ENCODE measurements at places on chromosomes 4 and X.

GRCh38 chr4:185730849-185731608, 81.0 kb downstream of the SORBS2 start:
- DNase-seq, result peak; percentile 72

- no peak for DNase-seq
These were observed 93.3 kb upstream of the SCML1 start for GRCh38 chrX:17644001-17644400.

GRCh38 chr4:163419074-163419473, 54.5 kb downstream of the TKTL2 start:
- DNase-seq, result no peak

GRCh38 chr4:15541941-15542340, 72.3 kb downstream of the CC2D2A start:
- no peak for DNase-seq

GRCh38 chr4:103786014-103786413, 66.2 kb upstream of the TACR3 start:
- peak; percentile 37 for DNase-seq

DNA sequence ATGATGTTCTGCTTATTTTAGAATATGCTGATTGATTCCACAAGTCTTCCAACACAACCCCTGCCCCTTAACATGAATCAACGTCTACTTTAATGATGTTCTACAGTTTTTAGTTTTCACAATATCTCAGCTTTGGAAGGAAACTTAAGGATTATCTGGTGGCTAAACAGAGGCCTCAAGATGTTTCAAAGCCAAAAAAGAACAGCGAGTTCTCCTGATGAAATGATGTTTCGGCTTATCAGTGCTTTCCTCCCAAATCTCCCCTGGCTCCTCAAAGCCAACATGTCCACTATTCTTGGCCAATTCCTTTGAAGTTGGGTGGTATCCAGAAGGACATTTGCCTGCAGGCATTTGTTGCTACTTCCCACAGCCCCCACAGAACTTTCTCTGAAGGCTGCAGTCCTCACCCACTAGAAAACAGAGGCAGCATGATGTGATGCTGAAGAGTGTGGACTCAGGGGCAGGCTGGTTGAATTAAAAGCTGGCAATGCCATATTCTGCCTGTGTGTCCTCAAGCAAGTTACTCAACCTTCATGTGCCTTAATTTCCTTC, 87.3 kb downstream of the ADGRG4 start:
- DNase-seq, result no peak

DNA sequence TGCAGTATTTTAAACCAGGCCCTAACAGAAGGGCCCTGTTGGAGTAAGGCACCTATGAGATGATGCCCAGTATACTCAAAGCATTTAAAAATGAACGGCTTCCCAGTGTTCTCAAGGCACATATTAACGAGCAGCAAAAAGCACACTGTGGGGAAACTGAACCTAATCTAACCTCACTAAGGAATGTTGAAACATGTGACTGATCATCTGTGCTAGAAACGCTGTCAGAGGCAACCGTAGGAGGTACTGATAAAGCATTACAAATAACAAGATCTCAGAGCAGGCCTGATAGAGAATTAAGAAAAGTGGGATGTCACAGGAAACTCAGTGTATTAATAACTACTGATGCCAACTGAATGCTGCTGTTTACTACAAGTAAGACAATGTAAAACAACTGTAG, 24.0 kb downstream of the ASB9 start:
- DNase-seq, result no peak

GRCh38 chr4:46649390-46649789, 259.5 kb upstream of the GABRA2 start:
- DNase-seq, result no peak

DNA sequence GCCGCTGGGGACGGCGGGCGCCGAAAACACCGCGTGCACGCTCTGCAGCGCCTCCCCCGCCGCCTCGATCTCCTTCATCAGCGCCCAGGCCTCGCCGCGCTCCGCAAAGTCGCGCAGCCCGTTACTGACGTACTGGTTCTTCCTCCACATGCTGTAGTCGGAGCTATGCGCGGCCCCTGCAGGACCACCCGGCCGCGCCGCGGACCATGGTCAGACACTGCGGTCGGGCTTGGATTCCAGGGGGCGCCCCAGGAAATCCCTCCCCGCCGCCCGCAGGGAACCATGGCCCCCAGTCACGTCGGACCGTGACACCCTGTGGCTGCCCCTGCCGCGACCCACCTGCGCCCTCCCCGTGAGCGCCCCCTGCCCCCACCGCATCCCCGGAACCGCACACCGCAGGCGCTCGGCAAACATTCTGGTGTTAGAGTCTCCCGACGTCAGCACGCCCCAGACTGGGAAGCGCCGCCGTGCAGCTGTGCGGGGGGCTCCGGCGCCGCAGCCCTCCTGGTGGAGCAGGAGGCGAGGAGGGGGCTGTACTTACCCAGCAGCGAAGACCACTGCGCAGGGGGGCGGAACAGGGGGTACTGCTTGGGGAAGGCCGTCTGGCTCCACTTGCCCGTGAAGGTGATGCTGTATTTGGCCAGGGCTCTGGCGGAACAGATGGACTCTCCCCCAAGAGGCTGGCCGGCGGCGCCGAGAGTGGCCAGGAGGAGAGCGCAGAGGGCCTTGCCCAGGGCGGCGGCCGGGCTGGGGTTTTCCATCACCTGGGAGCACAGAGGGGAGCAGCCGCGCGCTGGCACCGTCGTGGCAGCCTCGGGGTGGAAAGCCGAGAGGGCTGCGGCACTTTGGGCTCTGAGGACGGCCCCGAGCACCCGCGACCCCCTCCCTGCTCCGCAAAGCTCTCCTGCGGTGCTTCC, 814 bp downstream of the SPON2 start:
- DNase-seq, result no peak

DNA sequence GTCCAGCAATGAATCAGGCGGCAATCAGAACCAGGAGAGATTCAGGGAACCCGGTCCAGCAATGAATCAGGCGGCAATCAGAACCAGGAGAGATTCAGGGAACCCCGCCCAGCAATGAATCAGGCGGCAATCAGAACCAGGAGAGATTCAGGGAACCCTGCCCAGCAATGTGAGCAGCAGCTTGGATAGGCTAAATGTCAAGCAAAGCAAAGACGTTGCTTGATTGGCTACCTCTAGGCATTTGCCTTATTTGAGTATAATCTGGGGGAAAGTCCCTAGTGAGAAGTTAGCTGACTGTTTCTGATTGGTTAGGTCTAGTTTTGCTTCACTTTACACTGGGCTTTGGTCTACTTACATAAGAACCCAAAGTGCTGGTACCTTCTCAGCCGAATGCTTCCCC, 1212.2 kb upstream of the TENM3 start:
- DNase-seq, result peak; percentile 85

DNA sequence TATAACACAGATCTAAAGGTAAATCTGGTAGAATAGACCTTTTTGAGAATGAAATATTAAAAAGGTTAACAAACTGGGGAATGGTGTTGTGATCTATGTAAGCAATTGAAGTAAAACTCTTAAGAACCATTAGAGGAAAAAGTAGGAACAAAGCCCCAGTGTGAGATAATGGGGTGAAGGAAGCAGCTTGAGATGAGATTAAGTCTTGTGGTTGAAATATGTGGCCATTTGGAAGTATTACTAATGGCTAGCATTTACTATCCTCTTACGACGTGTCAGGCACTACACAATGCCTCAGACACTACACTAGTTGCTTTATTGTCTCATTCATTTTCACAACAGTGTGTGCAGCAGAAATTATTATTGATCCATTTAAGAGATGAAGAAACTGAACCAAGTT, 25.9 kb upstream of the NDNF start:
- no peak for DNase-seq

GRCh38 chr4:150814873-150815272, 200.2 kb downstream of the LRBA start:
- DNase-seq, result no peak

DNA sequence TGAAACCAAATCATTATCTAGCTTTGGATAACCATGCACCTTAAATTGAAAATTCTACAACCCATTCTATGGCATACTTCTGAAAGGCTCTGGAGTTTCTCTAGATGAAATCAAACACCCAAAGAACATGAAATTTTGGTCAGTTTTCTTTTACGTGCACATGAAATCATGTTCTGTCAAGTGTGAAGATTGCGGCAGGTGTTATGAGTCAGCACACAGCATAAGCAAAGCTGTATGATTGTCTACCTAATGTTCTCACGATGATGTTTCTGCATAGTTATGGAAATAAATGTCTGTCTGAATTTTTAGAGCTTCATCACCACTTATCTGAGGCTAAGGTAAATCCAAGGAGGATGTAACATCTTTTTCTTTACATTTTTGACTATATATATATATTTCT, 495.3 kb downstream of the IL1RAPL1 start:
- DNase-seq, result no peak

DNA sequence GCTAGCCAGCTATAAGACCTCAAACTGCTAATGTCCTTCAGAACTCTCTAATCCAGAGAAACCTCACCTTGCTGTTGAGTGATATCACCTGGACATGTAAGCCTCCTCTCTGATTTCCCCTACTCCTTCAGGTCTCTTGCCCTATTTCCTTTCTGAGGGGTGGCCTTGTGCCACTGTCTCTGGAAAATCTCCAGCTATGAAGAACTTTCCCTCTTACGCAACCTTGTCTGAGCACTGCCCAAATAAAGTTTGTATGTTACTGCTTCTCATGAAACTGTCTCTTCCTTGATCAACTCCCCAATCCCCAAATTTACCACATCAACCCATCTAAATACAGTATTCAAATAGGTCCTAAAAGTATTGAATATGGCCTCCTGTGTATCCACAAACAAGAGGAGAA, 53.5 kb upstream of the VEGFD start:
- no peak for DNase-seq

DNA sequence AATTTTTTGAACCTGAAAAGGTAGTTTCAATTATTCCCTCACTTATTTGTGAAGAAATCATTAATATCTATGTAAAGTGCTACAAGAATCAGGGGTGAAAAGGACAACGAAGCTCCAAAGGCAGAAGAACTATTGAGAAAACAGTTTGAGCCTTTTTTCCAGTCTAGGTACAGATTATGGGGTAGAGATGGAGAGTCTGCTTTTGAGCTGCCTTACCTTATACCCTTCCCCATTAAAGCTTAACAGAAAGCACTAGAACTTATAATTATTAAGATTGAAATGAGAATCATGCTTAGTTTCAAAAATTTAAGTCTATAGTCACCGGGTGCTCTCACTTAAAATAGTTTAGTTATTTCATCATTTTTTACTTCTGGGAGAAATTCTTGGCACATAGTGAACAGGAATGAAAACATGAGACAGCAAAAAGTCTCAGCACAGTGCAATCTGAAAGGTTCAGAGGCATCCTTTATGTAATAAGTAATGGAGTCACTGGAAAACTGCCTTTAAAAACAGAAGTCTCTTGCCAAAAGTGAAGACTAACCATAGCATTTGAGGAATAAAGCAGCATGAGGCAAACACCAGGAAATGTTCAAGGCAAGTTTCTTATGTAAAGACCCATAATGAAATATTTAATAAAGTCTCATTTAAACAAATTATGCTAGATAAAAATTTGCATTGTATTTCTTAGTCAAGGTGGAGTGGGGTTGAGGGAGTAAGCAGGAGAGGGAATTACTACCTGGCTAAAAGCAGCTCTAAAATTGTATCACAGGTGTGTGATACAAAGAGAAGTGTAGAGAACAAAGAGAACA, 5.1 kb upstream of the DCLK2 start:
- peak; percentile 98 for DNase-seq

- no peak for DNase-seq
These were observed 906.9 kb upstream of the INTU start for GRCh38 chr4:126725906-126726305.

DNA sequence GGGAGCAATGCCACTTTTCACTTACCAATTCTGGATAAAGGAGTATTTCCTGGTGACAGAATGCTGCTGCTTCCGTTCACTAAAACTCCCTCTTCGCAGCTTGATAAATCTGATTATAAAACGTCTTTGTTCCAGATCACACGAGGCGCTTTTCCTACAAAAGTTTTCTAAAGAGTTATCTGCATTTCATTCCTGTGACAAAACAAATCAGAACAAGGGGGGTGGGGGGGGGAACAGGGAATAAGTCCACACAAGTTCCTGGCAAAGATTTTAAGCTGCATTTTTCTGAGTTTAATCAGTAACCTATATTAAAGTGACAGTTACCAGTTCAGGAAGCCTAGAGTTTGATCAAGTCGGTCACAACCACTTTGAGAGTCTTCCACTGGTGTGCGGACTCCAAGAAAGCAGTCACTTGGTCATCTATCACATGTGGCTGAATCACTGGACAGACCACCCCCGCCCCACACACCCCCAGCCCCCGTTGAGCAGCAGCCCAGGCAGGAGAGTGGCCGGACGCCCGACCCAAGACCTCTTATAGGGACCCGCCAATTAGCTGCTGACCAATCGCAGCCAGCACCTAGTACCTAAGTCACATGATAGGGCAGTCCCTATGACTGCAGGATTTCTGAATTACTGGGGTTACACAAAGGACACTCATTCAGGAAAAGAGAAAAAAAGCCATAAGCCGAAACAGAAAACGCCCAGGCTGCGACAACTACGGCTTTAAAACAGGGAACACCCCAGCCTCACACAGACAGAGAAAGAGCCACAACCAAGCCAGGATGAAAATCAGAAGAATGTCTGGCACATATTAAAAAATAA, 569.3 kb upstream of the DIPK2B start:
- peak; percentile 92 for DNase-seq

DNA sequence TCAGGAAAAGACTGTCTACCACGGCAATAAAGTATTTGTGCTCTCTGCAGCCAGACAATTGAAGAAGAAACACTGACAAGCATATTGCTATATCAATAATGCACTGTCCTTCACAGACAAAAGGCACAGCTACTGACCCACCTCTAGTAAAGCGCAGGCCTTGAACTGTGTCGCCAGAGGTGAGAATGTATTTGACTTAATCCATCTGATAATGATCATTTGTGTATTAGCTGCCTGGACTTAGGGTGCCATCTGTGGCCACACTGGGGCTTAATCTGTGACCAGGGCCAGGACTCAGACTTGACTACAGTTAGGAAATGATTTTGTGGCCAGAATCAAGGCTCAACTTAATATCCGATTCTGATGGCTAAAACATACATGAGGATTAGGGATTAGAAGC, 260.4 kb downstream of the SMARCA1 start:
- no peak for DNase-seq

DNA sequence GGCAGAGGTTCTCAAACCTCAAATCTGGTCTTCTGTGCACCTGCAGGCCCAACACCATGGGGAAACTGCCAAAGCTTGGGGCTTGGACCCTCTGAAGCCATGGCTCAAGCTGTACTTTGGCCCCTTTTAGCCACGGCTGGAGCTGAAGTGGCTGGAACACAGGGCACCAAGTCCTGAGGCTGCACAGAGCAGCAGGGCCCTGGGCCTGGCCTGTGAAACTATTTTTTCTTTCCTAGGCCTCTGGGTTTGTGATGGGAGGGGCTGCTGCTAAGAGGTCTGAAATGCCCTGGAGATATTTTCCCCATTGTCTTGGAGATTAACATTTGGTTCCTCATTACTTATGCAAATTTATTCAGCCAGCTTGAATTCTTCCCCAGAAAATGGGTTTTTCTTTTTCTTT, 18.3 kb upstream of the PI4K2B start:
- no peak for DNase-seq

GRCh38 chr4:115090483-115091075, 22.8 kb downstream of the NDST4 start:
- peak; percentile 11 for DNase-seq

- DNase-seq, result no peak
These were observed 52.8 kb upstream of the CCDC149 start for GRCh38 chr4:24965627-24966026.

- DNase-seq, result no peak
These were observed 79.9 kb downstream of the FAM53A start for GRCh38 chr4:1604181-1604705.

GRCh38 chr4:182483685-182484084, 240.5 kb downstream of the TENM3 start:
- no peak for DNase-seq
